ENCODE measurements at places on chromosomes 2 and 18.

- DNase-seq = no peak
Observed at GRCh38 chr2:216549926-216550690, 51.5 kb downstream of the RPL37A start.

DNA sequence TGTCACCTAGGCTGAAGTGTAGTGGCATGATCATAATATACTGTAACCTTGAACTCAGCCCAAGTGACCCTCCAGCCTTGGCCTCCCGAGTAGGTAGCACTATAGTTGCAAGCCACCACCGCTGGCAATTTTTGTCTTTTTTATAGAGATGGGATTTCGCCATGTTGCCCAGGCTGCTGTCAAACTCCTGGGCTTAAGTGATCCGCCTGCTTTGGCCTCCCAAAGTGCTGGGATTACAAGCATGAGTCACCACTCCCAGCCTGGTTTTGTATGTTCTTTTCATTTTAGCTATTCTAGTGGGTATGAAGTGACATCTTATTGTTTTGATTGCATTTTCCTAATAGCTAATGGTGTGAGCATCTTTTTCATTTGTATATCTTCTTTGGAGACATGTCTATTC lies 11.3 kb upstream of the EXOC6B start:
- DNase-seq = no peak

DNA sequence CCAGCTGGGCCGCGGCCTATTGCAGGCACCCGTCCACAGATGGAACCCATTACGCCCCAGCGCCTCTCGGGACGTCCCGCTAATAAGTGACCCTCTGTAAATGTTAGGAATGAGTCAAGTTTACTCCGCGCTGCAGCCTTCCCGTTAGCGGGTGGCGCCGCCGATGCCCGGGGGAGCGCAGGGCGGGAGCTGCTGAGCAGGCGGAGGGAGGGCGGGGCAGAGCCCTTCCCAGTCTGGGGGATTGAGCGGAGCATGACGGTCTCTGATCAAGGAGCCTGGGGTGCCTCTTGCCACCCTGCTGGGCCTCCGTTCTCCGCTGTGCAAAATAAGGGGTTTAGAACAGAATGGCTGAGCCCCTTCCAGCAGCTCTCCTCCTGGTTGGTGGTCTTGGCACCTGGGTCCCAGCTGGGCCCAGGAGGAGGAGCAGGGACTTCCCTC lies 10.5 kb downstream of the CROCC2 start:
- DNase-seq = no peak

DNA sequence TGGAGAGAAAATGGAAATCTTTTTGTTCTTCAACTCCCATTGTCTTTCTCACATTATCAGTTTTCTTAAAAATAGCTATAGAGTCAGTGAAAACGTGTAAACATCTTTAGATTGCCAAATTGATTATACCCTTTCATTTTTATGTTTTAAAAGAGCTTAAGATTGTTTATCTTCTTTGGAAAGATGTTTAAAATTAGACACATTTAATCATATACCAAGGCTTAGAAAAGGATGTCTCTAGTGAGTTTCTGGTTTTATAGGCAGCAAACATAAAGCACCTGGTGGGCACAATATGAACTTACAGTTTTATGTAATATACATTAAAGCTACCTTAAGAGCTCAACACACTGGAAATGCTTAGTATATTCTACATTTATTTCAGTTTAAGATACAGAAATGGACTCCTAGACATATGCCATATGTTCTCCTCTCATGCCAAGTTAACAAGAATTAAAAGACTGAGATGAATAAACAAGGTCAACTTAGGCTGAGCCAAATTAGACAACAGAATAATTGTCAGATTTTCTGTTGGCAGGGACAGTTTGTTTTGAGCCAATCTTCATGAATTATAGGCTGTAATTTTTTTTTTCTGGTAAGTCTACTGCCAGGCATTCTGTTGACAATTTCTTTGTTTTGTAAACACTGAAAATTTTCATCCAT lies 112.7 kb downstream of the OTX1 start:
- no peak for DNase-seq

DNA sequence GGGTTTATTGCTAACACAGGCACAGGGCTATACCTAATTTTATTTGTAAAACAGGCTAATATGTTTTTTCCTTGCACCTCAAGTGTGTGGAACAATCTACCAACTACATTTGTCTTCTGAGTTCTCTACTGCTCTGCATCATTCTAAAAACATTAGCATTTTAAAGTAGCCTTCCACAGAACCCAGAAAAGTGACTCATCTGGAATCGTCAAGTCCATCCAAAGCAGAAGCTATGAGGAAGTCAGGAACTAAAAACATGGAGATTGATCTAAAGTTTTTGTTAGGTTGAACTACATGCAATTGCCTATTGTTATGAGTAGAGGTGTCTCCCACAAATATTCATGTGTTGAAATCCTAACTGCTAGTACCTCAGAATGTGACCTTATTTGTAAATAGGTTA lies 70.9 kb downstream of the SUCLG1 start:
- no peak for DNase-seq

- DNase-seq = no peak
Observed at GRCh38 chr2:48694149-48694548, 61.4 kb downstream of the LHCGR start.

GRCh38 chr2:69741229-69741574 lies 732 bp upstream of the ANXA4 start:
- no peak for DNase-seq

GRCh38 chr2:169619946-169620345 lies 35.8 kb downstream of the PPIG start:
- DNase-seq = no peak

- DNase-seq = no peak
Observed at GRCh38 chr2:222882484-222882928, 21.7 kb downstream of the ACSL3 start.

DNA sequence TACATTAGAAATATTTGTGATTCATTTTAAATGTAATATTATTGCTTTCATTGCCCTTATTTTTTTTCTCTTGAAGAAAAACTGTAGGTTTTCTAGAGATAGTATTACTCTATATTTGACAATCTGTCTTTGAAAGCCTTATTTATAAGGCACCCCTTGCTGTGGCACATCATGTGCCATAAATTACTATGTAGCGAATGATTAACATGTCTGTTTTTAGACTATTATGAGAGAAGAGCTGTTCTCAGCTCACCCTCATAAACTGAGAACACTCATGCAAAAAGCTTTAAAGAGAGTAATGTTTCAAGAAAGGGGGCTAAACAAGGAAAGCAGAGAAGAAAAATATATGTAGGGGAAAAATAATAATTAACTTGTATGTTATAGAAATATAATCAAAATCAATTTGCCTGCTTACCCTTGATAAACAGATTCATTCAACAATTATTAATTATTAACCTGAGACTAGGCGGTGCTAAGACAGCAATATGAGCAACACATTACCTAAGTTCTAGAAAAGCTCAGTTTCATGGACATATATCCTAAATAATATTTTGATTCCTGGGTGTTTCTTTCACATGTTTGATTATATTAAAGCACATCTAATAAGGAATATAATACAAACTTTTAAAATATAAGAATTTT lies 69.0 kb downstream of the RAB3GAP1 start:
- peak; percentile 65 for DNase-seq

DNA sequence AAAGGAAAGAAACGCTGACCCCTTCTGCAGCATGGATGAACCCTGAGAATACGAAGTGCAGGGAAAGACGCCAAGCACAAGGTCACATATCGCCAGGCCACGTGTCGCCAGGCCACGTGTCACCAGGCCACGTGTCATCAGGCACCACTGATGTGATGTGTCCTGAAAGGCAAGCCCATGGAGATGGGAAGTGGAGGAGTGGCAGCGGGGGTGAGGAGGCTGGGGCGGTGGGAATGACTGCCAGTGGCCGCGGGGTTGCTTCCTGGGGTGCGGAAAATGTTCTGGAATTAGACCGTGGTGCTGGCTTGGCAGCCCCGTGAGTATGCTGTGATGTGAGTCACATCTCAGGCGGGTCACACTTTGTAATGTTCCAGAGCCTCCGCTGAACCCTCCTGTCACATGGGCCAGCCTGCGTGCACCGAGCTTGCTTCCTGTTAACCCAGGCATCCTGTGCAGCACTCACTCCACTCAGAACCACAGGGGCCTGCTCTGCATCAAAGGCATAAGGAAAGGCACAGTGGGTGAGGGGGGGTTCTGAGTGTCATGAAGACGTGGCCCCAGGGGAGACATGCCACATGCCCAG lies 39.0 kb downstream of the SLC66A2 start:
- peak; percentile 61 for DNase-seq

DNA sequence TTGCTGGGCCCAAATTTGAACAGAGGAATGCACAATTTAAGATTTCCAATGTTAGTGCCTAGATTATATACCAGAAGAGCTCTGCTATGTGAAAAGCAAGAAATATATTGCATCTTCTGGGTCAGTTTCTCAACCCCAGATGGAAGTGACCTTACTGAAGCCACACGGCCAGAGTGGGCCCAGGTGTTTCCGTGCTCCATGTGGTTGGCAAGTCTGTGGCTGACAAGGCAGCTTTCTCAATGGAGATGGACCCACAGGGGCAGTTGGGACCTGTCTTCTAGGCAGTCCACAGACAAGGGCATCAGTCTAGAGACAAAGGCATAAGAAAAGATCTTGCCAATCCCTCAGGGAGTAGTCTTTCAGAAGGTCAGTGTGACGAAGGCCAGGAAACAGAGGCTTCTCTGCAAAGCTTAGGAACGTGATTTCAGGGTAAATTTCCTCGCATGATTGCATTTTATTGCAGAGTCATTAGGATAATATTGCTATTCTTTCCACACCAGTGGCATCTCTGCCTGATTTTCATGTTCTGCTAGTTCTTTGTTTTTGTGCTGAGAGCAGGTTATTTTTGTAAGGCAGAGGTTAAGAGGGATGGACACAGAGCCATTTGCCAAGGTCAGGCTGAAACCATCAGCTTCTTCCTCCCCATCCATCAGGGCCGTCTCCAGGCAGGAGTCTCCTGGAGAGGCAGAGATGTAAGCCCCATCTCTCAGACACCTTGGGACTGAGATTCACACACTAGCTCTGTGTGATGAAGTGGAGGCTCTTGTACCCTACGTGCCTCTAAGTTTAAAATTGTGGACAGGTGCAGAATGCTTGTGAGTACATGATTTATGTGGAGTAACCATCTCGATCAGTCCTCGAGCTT lies 202.1 kb downstream of the ANKRD30B start:
- no peak for DNase-seq

- DNase-seq = no peak
Observed at GRCh38 chr2:71419145-71419544, 34.2 kb upstream of the DYSF start.

GRCh38 chr18:424668-425067 lies 75.8 kb downstream of the COLEC12 start:
- no peak for DNase-seq

GRCh38 chr2:99980176-99980575 lies 162.2 kb downstream of the AFF3 start:
- DNase-seq = no peak

GRCh38 chr2:45962177-45962921 lies 310.9 kb downstream of the PRKCE start:
- no peak for DNase-seq

DNA sequence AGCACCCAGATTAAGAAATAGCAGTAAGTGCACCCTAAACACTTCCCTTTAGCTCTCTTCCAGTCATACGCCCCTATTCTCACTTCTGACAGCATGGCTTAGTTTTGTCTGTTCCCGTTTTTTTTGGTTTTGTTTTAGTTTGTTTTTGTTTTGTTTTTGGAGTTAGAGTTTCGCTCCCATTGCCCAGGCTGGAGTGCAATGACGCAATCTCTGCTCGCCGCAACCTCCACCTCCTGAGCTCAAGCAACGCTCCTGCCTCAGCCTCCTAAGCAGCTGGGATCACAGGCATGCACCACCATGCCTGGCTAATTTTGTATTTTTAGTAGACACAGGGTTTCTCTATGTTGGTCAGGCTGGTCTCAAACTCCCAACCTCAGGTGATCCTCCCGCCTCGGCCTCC lies 2067.7 kb downstream of the SUCLG1 start:
- DNase-seq = no peak

- no peak for DNase-seq
Observed at GRCh38 chr2:61995065-61995464, 89.6 kb downstream of the COMMD1 start.

GRCh38 chr18:6059551-6059950 lies 164.2 kb upstream of the TMEM200C start:
- DNase-seq = peak; percentile 2

DNA sequence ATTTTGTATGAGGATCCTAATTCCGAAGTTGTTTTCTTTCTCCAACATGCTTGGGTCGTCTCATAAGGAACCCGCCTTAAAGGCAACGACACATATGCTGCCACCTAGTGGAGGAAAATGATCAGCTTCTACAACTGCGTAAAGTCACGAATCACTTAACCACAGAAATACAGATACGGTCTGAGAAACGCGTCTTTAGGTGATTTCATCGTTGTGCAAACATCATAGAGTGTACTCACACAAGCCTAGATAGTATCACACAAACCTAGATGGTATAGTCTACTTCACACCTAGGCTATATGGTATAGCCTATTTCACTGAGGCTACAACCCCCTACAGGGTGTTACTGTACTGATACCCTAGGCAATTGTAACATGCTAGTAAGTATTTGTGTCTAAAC lies 13.1 kb downstream of the GNLY start:
- peak; percentile 45 for DNase-seq

GRCh38 chr18:61988100-61988499 lies 95.3 kb upstream of the RNF152 start:
- no peak for DNase-seq

DNA sequence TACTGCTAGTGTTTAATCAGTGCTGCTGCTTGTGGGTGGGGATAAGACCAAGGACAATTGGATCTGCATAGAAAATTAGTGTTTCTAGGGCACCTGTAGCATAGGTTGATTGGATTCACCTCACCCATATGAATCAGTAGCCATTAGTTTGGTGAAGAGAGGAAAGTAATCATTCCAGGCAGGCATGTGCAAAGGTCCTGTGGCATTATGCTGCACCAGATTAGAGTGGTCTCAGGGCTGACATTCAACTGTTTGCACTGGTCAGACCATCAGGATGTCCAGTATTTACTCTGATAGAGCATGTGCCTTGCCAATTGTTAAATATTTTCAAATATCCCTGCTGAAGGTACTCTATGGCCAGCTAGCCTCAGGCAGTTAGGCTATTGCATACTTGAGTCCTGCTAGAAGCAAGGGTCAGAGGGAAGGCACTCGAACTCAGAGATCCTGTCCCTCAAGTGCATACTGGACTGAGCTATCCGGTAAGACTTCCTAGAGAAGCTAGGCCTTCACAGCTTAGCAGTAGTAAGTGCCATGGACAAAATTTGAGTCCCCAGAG lies 64.7 kb downstream of the SKA1 start:
- DNase-seq = no peak

DNA sequence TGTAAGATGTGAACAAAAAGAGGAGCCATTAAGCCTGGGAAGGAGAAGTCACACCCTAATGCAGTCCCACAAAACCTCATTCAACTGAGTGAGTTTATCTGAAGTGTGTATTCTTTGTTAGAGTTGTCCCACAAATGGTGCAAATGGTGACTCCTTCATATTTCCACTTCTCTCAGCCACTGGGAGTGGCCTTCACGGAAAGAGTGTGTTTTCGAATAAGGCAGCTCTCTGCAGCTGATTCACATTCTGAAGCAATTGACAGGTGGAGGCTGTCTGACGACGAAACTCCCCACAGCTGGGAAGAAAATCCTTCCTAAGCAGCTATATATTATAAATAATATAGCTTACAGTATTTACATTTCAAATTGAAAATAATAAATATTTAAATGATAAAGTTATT lies 318.8 kb upstream of the TMEFF2 start:
- DNase-seq = no peak

Measured in NCI-H1417 (cell line).